ENCODE measurements at places on chromosomes 12 and 14. TPM values are rescaled to one million over a fixed set of nuclear protein-coding genes. Genes with fewer than 3 reads are reported as not detected.

The EPS8 gene
- total RNA-seq = 139 TPM

The CLEC4E gene
- not detected for total RNA-seq

The PLBD1 gene
- total RNA-seq = 4.7 TPM

The GNB3 gene
- total RNA-seq = 1.4 TPM

The PSEN1 gene
- total RNA-seq = 79.6 TPM

The C14orf93 gene
- total RNA-seq = 15.9 TPM

The KLHDC2 gene
- total RNA-seq = 110 TPM

The TMBIM4 gene
- total RNA-seq = 94.1 TPM

The HOTAIR gene
- 1.2 TPM for total RNA-seq

The GPD1 gene
- total RNA-seq = under 0.01 TPM

The ENDOU gene
- total RNA-seq = not detected

The KITLG gene
- 62.5 TPM for total RNA-seq

The SERPINA3 gene
- total RNA-seq = 5.1 TPM

The SPX gene
- 2.9 TPM for total RNA-seq

The SPIC gene
- not detected for total RNA-seq

The RND1 gene
- 0.29 TPM for total RNA-seq

The ASCL1 gene
- total RNA-seq = not detected

The TMEM117 gene
- 20.6 TPM for total RNA-seq

The ZDHHC22 gene
- not detected for total RNA-seq
